ENCODE measurements at places on chromosomes 13 and 19. TPM values are rescaled to one million over a fixed set of nuclear protein-coding genes. Genes with fewer than 3 reads are reported as not detected.

GRCh38 chr13:39253774-39254173 lies 215.5 kb downstream of the NHLRC3 start:
- no peak for DNase-seq

- no peak for DNase-seq
These were observed 373.7 kb downstream of the DNAJC15 start for GRCh38 chr13:43397111-43397510.

- no peak for DNase-seq
These were observed 85.6 kb downstream of the COL4A2 start for GRCh38 chr13:110392510-110393240.

IGFL1 gene
- total RNA-seq = not detected

CTXN1 gene
- total RNA-seq = 2.9 TPM

HSPB6 gene
- total RNA-seq = 0.25 TPM

DNA sequence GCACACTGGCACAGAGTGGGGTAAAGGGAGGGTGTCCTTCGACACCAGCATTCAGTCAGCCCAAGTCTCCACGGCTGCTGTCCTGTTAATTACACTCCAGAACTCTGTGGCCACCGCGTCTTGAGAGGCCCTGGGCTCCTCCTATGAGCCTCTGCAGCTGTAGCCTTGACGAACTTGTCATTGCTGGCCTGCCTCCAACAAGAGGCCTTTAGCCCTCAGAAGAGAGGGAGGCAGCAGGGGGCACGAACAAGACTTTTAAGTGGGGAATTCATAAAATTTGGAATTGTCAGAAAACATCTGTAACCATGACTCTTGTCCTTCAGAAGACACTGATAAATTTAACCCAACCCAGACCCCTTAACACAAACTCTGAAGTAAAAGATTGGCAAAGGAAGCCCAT lies 241.9 kb downstream of the UQCRFS1 start:
- DNase-seq = no peak

- peak; percentile 62 for DNase-seq
These were observed 12.4 kb downstream of the TMEM143 start for GRCh38 chr19:48351341-48351752.

DNA sequence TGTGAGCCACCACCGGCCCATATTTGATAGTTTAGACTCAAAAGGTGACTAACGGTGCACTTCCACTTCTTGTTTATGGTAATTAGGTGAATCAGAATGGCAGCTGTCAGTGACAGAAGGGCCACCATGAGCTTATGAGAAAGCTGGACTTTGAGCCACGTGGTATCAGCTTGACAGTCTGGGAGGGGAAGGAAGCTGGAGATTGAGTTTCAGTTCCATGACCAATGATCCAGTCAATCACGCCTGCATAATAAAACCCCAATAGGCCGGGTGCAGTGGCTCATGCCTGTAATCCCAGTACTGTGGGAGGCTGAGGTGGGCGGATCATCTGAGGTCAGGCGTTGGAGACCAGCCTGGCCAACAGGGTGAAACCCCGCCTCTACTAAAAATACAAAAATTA lies 8.2 kb downstream of the EID2B start:
- no peak for DNase-seq

- DNase-seq = no peak
These were observed 16.0 kb downstream of the POU4F1 start for GRCh38 chr13:78587395-78587794.

SERTAD1 gene
- total RNA-seq = 17.3 TPM

GRCh38 chr19:5345895-5346386 lies 5.3 kb upstream of the PTPRS start:
- no peak for DNase-seq

- DNase-seq = no peak
These were observed 10.0 kb downstream of the SBNO2 start for GRCh38 chr19:1163934-1164683.

ARGLU1 gene
- 23.2 TPM for total RNA-seq

Data from dermis microvascular lymphatic vessel endothelial cell (primary cell).